ENCODE measurements at places on chromosomes 2 and 18. TPM values are rescaled to one million over a fixed set of nuclear protein-coding genes. Genes with fewer than 3 reads are reported as not detected.

ZNF2 gene
- polyA plus RNA-seq, result 10.0 TPM

HOXD3 gene
- polyA plus RNA-seq, result 21.2 TPM

GRCh38 chr2:189049709-189050164 is 75.6 kb downstream of the COL3A1 start:
- no peak for DNase-seq

DNA sequence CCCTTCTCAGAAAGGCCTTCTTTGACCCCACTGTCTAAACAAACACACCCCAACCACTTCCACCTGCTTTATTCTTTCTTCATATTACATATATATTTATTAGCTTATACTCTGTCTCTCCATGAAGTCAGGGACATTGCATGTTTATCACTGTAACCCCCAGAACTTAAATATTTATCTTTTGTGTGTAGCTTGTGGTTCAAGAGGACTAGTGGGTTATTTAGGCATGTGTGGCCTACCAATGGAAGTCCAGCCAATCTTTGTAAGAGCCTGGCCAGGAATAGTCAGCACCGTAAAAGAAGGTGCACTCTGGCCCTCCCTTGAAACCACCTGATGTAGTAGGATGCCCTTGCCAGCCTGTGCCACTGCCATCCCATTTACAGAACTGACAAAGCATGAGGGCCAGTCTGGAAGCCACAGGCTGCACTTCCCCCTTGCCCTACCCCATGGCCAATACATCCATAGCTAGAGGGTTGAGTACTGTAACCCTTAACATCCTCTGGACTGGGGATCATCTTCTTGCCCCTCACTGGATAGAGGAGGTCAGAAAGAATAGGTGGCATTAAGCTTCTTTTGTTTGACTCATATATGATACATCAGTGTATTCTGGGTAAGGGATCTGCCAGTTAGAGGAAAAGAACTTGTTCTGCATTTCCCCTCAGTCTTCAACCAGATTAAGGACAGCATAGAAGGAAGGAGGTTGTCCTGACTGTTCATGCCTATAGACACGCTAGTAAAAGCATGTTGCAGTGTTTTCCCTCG is 4.9 kb downstream of the NEMP2 start:
- no peak for DNase-seq

FOXD4L1 gene
- polyA plus RNA-seq, result 0.17 TPM

DNA sequence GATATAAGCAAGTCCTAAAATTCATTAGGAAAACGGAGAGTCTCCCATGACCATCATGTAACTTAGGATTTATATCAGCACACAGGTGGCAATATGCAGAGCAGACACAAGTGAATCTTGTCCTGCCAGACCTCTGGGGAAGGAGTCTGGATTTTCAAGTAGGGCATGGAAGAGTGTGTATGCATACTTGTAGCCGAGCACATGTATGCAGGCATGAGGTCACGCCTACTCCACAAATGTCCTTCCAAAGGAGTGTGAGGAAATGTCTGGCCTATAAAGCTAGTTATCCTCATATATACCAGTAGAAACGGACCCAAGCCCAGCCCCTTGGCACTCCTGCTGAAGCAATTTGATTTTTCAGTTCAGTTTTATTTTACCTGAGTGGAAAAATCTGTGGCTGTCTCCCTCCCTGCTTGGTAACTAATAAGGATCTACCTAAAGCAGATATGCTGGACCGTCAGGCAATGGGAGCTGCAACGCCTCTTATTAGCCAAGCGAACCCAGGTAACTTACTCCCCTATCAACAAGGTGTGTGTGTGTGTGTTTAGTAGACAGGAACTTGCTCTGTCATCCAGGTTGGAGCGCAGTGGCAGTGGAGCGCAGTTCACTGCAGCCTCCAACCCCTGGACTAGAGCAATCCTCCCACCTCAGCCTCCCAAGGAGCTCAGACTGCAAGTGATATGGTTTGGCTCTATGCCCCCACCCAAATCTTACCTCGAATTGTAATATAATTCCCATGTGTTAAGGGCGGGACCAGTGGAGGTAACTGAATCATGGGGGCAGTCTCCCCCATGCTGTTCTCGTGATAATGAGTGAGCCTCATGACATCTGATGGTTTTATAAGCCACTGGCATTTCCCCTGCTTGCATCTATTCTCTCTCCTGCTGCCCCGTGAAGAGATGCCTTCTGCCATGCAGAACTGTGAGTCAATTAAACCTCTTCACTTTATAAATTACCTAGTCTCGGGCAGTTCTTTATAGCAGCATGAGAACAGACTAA is 2.8 kb downstream of the STAT1 start:
- DNase-seq, result no peak

All from right renal cortex interstitium (tissue), 3 donors.